ENCODE measurements at places on chromosomes 5 and 9.

DNA sequence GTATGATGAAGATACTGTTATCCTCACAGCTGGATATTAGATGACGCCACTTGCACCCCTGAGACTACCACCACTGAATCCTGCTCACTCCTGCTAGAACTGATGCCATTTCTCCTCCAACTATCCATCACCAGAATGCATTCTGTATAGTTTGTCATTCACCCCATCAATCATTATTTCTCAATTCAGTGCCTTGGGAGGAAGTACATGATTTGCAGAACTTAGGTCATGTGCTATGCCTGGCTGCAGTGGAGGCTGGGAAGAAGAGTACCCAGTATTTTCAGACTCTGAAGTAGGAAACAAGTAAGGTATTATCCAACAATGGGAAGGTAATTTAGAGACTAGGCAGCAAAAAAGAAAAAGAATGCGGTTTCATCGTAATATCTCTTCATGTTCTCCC, 26.2 kb upstream of the HSD17B4 start:
- no peak for DNase-seq

GRCh38 chr9:103139891-103140290, 144.8 kb downstream of the CYLC2 start:
- DNase-seq, result no peak

GRCh38 chr5:101296477-101296876, 393.4 kb upstream of the ST8SIA4 start:
- no peak for DNase-seq

DNA sequence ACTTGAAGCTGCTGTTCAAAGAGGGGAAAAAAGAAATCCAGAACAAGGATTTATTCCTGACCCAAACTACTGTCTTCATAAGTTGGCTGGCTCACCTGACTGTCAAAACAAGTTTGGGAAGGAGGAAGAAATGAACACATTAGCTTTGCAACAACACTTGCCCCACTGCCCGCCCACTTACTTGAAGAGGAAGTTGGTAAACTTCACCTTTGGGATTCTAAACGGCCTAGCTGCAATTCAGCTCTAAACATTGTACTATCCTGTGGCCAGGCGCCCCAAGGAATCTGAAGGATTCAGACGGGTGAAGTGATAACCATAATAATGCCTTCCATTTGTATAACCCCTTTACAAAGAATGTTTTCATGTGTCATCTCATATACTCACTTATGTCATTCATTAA, 199.4 kb downstream of the ARRDC3 start:
- DNase-seq, result no peak

GRCh38 chr5:112407240-112407639, 11.8 kb downstream of the EPB41L4A start:
- DNase-seq, result no peak

DNA sequence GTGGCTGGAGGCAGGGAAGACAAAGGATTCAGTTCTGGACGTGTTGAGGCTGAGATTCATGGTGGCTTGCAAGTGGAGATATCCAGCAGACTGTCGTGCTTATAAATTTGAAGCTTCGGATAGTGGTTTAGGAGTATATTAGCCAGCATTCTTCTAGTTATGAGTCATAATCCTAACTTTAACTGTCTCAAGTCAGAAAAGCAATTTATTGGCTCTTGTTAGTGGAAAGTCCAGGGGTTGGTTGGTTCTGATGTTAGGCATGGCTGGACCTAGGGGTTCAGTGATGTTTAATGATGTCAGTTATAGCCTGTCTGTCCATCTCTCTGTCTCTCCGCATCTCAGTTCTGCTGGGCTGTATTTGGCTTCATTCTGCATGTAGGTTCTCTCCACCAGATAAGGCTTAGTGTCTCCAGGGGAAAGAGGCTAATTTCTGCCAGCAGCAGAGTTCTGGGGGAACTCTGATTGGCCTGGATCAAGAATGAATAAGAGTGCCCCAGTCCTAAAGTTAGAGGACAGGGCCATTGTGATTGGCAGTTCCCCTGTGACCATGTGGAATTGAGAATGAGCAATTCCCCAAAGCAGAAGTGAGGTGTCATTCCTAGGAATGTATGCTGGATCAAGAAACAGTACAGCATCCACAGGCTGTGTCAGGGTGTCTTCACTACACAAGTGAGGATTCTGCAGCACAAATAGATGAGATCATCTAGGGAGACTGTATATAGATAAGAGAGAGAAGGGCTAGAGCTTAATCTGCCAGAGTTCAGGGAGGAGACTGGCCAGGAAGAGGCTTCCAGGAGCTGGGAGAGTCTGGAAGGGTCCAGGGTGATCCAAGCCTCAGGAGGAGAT, 72.9 kb upstream of the SHB start:
- no peak for DNase-seq

DNA sequence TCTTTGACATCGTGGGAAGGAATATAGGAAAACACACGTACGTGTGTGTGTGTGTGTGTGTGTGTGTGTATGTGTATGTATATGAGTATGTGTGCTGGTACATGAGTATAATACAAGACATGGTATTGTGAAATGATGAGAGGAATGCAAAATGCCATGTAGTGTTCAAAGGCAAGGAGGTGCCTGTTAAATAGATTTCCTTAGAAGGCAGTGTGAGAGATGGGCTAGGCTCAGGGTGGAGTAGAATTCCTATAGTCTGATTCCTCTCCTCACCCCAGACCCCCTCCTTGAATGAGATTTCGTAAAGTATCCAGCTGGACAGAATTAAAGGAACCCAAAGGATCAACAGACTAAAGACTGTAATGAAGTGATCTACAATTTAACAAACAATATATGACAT, 11.1 kb downstream of the GPR21 start:
- no peak for DNase-seq

DNA sequence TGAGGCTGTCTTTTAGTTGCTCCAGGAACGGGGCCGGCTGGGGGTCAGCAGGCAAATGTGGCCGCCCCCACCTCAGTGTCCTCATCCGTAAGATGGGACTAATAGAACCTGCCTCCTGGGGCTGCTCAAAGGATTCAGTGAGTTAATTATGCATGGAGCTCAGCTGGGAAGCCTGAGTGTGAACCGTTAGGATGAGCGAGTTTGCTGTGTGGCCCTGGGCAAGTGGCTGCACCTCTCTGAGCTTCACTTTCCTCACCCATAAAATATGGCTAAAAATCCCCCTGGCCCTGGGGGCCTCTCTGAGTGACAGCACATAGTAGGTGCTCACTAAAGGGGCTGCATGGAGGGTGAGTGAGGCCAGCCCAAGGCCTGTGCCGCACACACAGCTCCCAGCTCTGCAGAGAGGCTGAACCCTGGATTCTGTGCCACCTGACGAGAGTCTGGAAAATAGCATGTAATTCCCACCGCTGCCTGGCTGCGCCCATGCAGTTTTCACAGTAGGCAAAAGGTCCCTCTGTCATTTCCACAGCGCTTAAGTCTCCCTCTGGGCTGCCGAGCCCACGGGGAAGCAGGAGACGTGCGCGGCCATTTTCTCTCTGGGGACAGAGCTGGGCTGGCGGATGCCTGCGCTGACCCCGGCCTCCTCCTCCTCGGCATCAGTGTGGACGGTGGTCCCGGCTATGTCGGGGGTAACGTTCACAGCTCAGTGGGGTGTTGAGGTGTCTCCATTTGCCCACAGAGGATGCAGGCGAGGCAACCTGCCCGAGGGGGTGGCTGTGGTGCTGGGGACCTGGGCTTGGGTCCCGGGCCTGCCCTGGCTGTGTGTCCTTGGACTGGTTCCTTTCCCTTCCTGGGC, 18.2 kb downstream of the ASS1 start:
- DNase-seq, result no peak

GRCh38 chr9:92637886-92638620, 31.9 kb downstream of the IPPK start:
- DNase-seq, result no peak

GRCh38 chr9:135291165-135291564, 188.4 kb upstream of the PPP1R26 start:
- no peak for DNase-seq

DNA sequence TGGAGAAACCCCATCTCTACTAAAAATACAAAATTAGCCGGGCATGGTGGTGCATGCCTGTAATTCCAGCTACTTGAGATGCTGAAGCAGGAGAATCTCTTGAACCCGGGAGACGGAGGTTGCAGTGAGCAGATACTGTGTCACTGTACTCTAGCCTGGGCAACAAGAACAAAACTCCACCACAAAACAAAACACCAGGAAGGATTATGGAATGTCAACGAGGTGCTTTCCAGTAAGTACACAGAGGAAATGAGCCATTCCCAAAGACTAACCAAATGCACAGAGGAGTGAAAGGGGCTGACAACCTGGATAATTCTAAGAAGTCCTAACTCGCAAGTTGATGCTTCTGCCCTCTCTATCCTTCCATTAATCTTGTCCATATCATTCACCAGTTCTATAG, 126.1 kb upstream of the RETREG1 start:
- DNase-seq, result no peak

GRCh38 chr9:123132696-123133095, 99.2 kb downstream of the GPR21 start:
- DNase-seq, result no peak

- no peak for DNase-seq
Measured at GRCh38 chr5:39192450-39193160, 26.8 kb downstream of the FYB1 start.

- DNase-seq, result no peak
Measured at GRCh38 chr5:102638912-102639652, 116.0 kb upstream of the PAM start.

DNA sequence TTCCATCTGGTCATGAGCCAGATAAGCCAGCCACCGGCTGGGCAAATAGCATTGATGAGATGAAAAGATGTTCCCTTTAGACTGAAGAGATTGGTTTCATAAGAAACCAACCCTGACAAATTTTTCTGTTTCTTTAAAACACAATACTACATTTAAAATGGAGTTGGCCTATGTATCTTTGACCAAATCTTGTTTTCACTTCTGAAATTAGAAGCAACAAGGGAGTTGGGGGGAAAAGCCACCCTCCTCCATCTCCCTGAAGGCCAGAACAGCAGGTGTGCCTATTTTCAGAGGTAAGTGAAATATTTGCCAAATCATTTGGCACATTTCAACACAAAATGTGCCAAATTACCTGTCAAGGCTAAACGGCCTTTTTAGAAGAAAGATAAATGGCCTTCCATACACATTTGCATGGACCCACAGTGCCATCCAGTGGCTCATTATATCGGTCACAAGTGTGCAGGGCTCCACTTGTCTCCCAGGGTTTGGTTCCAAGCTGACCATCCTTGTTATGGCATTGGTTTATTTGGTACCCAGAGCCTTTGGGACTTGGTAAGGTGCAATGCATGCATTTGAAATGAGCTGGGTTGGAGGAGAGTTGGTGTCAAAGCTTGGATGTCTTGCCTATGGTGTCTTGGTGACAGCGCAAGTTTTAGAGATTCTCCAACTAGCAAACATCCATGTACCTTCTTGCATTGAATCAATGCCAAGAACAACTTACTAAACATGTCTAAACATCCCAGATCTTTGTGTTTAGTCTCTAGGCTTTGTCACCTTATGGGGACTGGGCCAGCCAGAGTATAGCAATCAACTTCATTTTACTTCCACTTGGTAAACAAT, 372.0 kb upstream of the KIF2A start:
- peak; percentile 47 for DNase-seq

DNA sequence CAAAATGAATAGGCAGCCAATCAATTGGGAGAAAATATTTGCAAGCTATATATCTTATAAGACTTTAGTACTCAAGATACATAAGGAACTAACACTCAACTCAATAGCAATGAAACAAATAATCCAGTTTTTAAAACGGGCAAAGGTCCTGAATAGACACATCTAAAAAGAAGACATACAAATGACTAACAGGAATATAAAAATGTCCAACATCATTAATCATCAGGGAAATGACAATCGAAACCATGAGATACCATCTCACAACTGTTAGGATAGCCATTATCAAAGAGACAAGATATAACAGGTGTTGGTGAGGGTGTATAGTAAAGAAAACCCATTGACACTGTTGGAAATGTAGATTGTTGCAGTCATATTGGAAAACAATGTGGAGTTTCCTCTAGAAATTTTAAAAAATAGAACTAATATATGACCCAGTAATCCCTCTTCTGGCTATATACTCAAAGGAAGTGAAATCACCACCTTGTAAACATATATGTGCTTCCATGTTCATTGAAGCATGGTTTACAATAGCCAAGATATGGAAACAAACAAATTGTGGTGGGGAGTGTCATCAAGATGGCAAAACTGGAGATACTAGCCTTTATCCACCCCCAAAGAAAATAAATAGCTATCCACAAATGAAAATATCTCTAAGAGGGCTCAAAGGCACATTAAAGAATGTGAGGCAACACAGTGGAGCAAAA, 13.9 kb upstream of the BTNL3 start:
- no peak for DNase-seq

GRCh38 chr5:102690910-102691309, 64.2 kb upstream of the PAM start:
- no peak for DNase-seq

- no peak for DNase-seq
Measured at GRCh38 chr9:20726144-20726543, 42.1 kb downstream of the FOCAD start.

GRCh38 chr5:79712741-79713140, 23.1 kb downstream of the CMYA5 start:
- DNase-seq, result no peak

- DNase-seq, result no peak
Measured at GRCh38 chr5:143558048-143558447, 154.6 kb upstream of the NR3C1 start.

- no peak for DNase-seq
Measured at GRCh38 chr5:21739096-21739495, 1114.0 kb downstream of the CDH12 start.

DNA sequence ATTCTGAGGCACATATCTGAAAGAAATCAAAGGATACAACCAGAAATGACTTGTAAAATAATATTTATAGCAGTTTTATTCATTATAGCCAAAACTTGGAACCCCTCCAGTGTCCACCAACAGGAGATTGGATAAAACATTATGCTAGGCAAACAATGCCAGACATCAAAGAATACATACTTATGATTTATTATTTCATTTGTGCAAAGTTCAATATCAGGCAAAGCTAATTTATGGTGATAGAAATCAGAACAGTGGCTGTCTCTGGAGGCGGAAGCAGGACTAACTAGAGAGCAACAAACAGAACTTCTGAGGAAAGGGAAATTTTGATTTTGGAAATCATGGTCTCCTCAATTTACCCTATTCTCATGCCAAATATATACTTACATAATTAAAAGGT, 193.1 kb downstream of the ICE1 start:
- DNase-seq, result no peak

DNA sequence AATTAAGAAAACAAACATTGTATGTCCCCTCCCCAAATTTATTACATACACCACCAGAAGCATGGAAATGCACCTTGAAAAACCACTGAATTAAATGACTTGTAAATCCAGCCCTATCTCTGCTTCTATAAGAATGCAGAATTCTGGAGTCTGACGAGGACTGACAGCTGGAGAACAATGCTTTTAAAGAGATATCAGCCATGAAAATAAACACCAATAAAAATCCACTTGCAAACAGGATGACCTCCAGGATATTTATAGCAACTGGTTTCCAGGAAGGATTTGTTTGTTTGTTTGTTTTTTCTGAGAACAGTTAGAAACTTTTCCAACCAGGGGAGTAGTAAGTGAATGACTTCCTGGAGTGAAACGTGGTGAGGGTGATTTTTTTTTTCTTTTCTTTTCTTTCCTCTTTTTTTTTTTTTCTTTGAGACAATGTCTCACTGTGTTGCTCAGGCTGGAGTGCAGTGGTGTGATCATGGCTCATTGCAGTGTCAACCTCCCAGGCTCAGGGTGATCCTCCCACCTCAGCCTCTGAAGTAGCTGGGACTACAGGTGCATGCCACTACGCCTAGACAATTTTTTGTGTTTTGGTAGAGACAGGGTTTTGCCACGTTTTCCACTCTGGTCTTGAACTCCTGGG, 38.7 kb upstream of the SLC36A1 start:
- no peak for DNase-seq

GRCh38 chr5:145129797-145130196, 705.3 kb downstream of the PRELID2 start:
- DNase-seq, result no peak

Data from RPMI8226 (cell line).